ENCODE measurements at places on chromosomes 2 and 18.

DNA sequence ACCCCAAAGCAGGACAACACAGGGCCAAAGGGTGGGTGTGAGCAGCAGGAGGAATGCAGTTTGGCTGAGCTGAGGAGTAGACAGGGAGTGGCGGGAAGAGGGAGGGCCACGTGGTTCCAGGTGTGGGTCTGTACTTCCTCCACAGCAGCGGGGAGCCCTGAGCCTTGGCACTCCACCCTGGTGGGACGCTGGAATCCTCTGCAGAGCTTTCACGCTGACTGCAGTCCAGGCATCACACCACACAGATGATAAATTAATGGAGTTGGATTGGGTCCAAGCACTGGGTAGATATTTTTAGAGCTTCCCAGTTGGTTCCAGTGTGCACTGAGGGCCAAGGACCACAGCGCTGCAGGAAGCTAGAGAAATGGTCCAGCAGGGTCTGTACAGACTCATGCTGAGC, 67.0 kb upstream of the TMEM200C start:
- DNase-seq: no peak

- DNase-seq: no peak
Measured at GRCh38 chr2:16346671-16347070, 319.0 kb downstream of the CYRIA start.

DNA sequence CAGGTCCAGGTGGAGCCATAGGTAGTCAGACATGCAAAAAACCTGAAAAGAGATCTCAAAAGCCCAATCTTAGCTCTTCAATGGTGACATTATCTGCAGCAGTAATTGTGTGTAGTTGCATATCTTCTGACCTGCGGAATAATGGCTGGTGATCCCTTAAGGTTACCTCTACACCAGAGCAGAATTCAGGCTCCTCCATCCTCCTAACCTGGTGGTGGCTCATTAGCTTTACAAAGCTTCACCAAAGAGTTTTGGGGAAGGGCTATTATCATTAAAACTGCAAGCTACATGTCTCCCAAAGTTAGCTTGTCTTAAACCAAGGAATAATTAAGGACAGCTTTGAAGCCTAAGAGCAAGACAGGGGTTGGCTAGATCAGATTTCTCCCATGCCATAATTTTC, 42.6 kb upstream of the CHST9 start:
- no peak for DNase-seq

- no peak for DNase-seq
Measured at GRCh38 chr2:181774685-181775084, 94.4 kb upstream of the NEUROD1 start.

DNA sequence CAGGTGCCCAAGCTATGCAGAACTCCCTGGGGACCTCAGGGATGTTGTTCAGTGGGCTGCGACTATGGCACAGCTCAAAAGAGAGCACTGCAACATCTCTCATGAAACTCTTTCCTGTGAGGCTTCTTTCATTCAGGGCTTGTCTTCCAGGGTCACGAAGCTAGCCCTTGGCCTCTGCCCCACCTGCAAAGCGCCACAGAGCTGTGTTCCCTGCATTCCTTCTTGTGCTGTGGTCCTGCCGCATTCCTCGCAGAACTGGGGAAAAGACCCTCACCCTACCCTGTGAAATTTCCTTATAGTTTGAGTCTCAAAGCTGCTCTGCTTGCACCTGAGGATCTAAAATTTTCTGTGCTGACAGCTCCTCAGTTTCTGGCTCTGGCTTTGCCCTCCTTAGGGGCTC, 26.3 kb upstream of the ITGB6 start:
- DNase-seq: no peak

GRCh38 chr18:7090771-7091170, 26.8 kb downstream of the LAMA1 start:
- DNase-seq: no peak

DNA sequence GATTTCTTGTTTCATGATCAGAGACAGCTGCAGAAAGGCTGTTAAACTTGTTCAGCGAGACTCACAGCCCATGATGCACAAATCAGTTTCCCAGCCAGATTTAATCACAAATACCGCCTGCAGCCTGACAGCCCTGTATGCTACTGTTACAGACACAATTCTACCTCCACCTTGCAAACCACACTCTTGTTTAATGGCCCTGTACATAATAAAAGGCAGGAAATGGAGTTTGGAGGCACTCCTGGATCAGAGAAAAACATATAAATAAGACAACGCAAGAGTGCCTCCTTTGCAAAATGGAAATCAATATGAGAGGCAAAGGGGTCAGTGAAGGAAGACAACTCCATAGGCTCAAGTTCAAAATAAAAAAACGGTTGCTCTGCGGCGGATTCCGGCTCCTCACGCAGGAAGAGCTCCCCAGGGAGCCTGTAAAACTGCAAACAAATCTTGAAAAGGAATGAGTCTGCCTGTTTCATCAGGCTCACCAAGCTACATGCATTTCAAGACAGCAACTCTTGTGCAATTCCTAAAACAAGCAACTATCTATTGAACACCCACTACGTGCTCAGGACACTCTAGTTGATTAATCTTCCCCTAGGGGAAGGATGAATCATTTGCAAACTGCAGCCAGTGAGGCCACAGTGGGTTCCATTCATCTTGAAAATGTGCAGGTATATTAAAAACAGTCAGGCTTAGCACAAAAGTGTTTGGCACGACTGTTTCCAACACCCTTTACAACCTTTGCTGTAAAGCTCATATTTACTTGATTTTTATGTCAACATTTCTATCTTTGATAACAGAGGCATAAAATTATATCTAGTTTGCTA, 37.5 kb downstream of the TBC1D8 start:
- DNase-seq: no peak

GRCh38 chr2:42840760-42841159, 48.4 kb upstream of the HAAO start:
- no peak for DNase-seq

- no peak for DNase-seq
Measured at GRCh38 chr2:85236084-85236483, 91.7 kb downstream of the TGOLN2 start.

- no peak for DNase-seq
Measured at GRCh38 chr2:133765658-133766057, 197.4 kb upstream of the NCKAP5 start.

DNA sequence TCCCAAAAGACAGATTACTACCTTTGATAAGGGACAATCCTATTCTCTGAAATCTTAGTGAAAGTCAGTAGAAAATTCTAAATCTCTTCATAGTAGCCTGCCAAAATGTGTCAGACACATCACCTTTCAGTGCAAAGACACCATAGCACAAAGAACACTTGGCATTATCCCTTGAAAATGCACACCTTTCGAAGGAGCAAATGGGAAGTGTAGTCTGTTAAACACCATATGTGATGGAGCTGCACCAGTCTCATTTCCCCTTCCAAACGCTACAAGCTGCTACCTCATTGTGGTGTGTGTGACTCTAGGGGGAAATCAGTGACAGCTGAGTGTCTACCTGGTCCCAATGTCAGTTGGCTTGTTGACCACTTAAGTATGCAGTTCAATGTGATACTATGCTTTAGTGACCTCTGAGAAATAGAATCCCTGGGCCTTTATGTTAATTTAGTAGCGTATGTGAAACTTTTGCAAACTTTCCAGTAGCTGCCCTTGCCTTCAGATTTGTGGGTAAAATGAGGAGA, 551.7 kb downstream of the ARHGAP15 start:
- DNase-seq: no peak

- DNase-seq: no peak
Measured at GRCh38 chr2:8893978-8894820, 56.8 kb upstream of the KIDINS220 start.

- DNase-seq: no peak
Measured at GRCh38 chr2:5123582-5124196, 568.5 kb upstream of the SOX11 start.

- DNase-seq: no peak
Measured at GRCh38 chr2:199581935-199582360, 124.2 kb upstream of the SATB2 start.

DNA sequence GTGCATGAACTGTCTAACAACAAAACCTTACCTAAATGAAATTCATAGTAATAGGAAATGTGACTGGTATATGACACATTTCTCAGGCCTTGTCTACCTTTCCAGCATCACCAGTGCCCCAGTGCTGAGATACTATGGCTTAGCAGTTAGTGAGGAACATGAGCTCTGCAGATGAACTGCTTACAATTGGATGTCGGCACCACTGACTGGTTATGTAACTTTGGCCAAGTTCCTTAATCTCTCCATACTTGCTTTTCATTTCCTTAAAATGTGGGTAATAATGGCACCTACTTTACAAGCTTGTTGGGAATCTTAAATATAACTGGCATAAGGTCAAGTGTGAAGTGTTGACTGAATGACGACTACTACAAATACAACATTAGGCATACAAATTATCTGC, 136.3 kb downstream of the OLA1 start:
- no peak for DNase-seq

- no peak for DNase-seq
Measured at GRCh38 chr2:186590350-186590758, 498 bp downstream of the ITGAV start.

DNA sequence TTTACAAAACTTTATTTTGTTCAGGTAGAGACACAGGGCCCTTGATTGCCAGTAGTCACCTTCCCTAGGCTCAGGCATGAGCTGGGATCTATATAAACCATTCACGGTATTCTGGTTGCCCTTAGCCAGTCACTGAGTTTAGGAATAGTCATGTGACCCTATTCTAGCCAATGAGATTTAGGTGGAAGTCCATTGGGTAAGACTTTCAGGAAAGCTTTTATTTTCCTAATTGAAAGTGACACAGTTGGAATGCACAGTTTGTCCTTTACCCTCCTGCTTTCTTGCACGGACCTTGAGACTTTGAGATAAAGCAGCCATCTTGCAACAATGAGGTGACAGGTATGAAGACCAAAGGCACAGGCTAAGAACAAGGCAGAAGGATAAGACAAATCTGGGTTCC, 21.5 kb downstream of the SLC4A5 start:
- DNase-seq: no peak

GRCh38 chr2:182506606-182507005, 79.8 kb upstream of the PDE1A start:
- DNase-seq: no peak

DNA sequence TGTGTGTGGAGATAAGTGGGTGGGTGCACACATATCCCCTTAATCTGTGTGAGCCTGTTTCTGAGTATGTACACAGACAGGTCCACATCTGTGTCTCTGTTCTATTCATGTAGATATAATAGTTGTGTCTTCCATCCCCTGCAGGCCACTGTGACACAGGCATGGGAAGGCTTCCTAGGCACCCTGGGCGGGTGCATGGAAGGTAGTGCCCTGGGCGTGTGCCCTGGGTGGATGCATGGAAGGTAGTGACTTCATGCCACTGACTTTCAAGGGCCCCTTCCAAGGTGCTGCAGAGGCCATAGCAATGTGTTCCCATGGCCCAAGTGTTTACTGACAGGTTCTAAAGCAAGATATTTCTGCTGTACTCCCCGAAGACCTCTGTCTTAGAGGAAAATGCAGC, 462.5 kb upstream of the HS6ST1 start:
- no peak for DNase-seq

DNA sequence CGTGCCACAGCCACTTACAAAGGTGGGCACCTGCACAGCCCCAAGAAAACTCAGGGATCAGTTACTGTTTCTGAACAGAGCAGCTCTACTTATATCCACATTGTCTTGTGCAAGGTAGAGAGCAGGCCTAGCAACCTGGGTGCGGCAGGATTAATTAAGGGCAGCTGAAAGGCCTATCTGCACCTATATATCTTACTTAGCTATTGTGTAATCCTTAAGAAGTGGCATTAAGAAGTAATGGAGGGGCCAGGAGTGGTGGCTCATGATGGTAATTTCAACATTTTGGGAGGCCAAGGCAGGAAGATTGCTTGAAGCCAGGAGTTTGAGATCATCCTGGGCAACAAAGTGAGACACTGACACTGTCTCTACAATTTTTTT, 12.8 kb upstream of the ARL5A start:
- DNase-seq: no peak

DNA sequence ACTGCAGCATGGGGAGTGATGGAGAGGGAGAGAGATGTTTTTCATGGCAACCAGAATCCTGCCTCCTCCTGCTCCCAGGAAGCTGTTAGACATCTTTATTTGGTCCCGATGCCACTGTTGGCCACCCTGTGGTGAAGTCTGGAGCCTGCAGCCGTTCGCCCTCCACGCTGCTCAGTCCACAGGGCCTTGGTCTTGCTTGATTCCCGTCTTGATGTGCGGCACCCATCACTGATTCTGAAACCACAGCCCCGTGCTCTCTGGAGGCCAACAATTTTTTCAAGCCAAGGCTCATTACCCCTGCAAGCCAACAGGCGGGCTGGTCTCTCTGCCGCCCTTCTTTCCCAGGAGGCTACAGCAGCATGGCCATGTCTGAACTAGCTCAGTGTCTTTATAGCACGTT, 24.5 kb downstream of the SIGLEC15 start:
- no peak for DNase-seq

- peak; percentile 28 for DNase-seq
Measured at GRCh38 chr2:26068602-26069298, 34.9 kb downstream of the RAB10 start.

DNA sequence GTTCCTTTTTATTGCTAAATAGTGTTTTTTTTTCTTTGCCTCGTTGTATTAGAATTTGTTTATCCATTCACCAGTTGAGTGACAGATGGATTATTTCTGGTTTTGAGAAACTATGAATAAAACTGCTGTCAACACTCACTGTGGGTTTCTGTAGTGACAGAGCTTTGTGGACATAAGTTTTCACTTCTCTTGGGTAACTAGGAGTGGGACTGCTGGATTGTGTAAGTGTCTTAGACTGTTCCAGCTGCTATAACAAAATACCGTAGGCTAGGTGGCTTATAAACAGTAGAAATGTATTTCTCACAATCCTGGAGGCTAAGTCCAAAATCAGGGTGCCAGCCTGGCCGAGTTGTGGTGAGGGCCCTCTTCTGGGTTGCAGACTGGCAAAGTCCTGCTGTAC, 71.9 kb downstream of the TNFRSF11A start:
- no peak for DNase-seq

GRCh38 chr2:135820003-135820618, 16.9 kb downstream of the LCT start:
- DNase-seq: peak; percentile 69

GRCh38 chr2:10933700-10934225, 22.0 kb downstream of the KCNF1 start:
- no peak for DNase-seq

- no peak for DNase-seq
Measured at GRCh38 chr2:72112401-72112800, 35.3 kb downstream of the CYP26B1 start.

- no peak for DNase-seq
Measured at GRCh38 chr18:61851940-61852451, 40.8 kb downstream of the RNF152 start.

Measured in activated CD4-positive, alpha-beta T cell treated with anti-CD3 and anti-CD28 coated beads for 24 hours (primary cell).